ENCODE measurements at places on chromosomes 6 and 20.

DNA sequence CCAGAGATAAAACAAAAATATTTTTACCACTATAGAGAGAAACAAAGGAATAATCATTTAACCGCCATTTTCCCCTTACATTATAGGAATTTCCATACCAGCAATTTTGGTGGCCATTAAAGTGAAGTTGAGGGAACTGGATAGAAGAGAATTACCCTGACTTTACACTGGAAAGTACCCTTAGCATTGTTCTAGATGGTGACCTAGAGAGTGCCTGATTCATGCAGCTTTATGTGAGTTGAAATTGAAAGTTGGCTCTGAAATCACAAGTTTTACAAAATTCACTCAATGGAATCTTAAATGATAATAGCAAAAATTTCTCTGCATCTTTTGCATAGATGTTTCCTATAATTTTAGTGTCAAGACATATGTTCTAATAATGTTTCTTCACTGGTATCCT is 55.7 kb upstream of the PREP start:
- no peak for DNase-seq

DNA sequence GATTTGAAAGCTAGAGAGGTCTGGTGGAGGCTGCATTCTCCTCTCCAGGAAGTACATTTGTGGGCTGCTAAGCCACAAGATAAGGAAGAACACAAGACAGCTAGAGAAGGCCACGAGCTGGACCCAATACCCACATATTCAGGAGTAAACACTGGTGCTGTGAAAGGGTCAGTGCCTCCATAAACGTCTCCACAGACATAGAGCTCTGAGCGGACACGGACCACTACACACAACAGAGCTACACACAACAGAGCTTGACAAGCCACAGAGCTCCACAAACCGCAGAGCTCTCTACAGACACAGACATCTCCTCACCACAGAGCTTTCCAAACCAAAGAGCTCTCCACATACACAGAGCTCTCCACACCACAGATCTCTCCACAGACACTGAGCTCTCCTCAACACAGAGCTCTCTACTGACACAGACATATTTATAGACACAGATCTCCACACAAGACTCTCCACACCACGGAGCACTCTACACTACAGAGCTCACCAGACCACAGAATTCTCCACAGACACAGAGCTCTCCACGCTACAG is 51.9 kb downstream of the ERMARD start:
- no peak for DNase-seq

- no peak for DNase-seq
These were observed 162.2 kb upstream of the THEMIS start for GRCh38 chr6:128062882-128063603.

DNA sequence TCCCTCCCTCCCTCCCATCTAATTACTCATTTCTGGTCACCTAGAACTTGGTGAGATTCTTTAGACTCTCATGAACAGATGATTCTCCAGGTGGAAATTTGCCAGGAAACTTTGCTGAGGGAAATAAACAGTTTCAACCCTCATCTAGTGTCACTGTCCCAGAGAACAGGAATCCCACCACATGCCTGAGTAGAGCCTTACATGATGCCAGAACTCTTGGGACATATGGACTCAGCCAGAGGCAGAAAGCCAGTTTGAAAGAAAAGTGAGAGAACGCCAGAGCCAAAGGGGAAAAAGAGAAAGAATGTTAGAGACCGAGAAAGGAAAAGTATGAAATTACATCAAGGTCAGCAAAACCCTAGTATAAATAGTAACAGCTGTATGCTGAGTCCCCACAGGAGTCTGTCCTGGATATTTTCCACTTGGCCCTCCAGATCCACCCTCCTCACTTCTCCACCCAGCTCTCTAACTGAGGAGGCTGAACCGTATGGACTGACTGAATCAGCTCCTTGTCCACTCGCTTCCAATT is 127.5 kb upstream of the COL21A1 start:
- no peak for DNase-seq

Measured in BE2C (cell line).